ENCODE measurements at places on chromosomes 7 and 10. TPM values are rescaled to one million over a fixed set of nuclear protein-coding genes. Genes with fewer than 3 reads are reported as not detected.

FMC1 gene
- 7.5 TPM for total RNA-seq

GRCh38 chr10:124565565-124566221 is 104.1 kb downstream of the LHPP start:
- no peaks in the 10 kb centered on the region for H3K27me3 ChIP-seq
- H3K36me3 ChIP-seq, result no peaks in the 10 kb centered on the region
- no peak for DNase-seq
- H3K4me1 ChIP-seq, result no peaks in the 10 kb centered on the region
- H3K27ac ChIP-seq, result no peak overlapping the region

GRCh38 chr7:37218956-37219355 is 229.7 kb downstream of the ELMO1 start:
- no peaks in the 10 kb centered on the region for H3K27me3 ChIP-seq
- H3K4me3 ChIP-seq, result no peak overlapping the region
- DNase-seq, result no peak
- H3K4me1 ChIP-seq, result peaks cover 17% of the 10 kb centered on the region
- H3K27ac ChIP-seq, result peak overlapping the region; percentile 48

GRCh38 chr10:27614776-27615175 is 110.7 kb downstream of the RAB18 start:
- H3K27ac ChIP-seq, result no peak overlapping the region
- no peak for DNase-seq
- H3K4me1 ChIP-seq, result no peaks in the 10 kb centered on the region
- H3K4me3 ChIP-seq, result no peak overlapping the region

DNA sequence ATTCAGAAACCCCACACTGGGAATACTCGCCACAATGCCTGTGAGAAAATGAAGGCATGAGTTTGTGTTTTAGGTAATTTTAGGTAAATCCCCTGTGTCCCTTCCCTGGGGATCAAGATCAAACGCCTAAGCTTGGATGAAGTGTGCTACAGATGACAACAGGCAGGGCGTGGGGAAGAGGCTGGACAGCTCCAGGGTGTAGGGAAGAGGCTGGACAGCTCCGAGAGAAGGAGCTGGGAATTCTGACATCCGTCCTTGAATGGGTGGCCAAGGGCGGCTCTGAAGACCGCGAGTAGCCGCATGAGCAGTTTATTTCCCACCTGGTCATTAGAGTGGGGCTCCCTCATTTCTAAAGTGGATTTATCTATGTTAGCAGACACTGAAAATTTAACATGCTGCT is 109.7 kb downstream of the RAMP3 start:
- no peak overlapping the region for H3K4me3 ChIP-seq
- peaks cover 2% of the 10 kb centered on the region for H3K27me3 ChIP-seq
- H3K36me3 ChIP-seq, result no peaks in the 10 kb centered on the region
- H3K27ac ChIP-seq, result no peak overlapping the region
- no peaks in the 10 kb centered on the region for H3K4me1 ChIP-seq
- no peak for DNase-seq

DNA sequence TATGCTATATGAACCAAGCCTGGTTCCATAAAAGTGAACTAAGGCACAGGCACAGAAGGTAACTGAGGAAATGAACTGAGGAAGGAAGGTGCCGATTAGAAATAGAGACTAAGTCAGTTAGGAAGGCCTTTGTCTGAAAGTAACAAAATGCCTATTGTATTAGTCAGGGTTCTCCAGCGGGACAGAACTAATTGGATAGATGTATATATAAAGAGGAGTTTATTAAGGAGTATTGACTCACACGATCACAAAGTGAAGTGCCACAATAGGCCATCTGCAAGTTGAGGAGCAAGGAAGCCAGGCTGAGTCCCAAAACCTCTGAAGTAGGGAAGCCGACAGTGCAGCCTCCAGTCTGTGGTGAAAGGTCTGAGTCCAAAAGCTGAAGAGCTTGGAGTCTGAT is 13.9 kb upstream of the PLXNA4 start:
- no peak for DNase-seq
- H3K4me1 ChIP-seq, result no peaks in the 10 kb centered on the region
- no peak overlapping the region for H3K27ac ChIP-seq
- no peaks in the 10 kb centered on the region for H3K36me3 ChIP-seq

OPN4 gene
- not detected for total RNA-seq

DNA sequence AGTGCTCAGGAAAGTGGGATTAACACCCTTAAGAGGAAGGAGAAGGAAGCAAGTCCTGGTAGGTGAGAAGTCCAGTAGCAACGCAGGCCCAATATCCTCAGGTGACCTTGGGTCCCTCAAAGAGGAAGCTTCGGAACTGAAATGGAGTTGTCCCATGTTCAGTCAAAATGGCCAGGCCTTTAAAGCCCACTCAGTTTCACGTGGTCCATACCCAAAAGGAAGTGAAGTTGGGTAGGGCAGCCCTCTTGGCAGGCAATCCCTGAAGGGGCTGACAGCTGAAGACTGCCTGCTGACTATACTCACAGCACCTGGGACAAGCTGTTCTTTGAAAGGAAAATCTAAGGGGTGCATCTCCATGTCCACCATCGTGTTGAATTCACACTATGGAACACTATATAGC is 3.0 kb downstream of the GSAP start:
- H3K4me3 ChIP-seq, result no peak overlapping the region
- H3K36me3 ChIP-seq, result no peaks in the 10 kb centered on the region
- H3K27me3 ChIP-seq, result peaks cover 43% of the 10 kb centered on the region
- peaks cover 11% of the 10 kb centered on the region for H3K4me1 ChIP-seq
- no peak for DNase-seq

GIMAP7 gene
- total RNA-seq, result 24.1 TPM

DNA sequence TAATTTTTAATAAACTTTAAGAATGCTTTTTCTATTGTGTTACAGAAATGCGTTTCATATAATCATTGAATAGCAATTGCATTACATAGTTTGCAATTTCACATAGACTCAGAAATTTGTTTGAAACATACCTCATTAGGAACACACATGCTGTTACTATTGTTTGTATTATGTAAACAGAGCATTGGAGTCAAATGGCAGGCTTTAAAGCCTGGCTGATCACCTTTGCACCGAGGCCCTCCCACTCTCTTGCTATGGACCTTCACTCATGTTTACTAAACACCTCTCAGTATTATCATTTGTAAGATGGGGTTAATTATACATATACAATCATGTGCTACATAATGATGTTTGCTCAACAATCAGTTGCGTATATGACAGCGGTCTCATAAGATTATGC is 203.6 kb upstream of the NPSR1 start:
- DNase-seq, result no peak
- no peak overlapping the region for H3K4me3 ChIP-seq
- H3K4me1 ChIP-seq, result no peaks in the 10 kb centered on the region
- H3K27me3 ChIP-seq, result no peaks in the 10 kb centered on the region
- no peaks in the 10 kb centered on the region for H3K36me3 ChIP-seq

C7orf57 gene
- 0.11 TPM for total RNA-seq

DNA sequence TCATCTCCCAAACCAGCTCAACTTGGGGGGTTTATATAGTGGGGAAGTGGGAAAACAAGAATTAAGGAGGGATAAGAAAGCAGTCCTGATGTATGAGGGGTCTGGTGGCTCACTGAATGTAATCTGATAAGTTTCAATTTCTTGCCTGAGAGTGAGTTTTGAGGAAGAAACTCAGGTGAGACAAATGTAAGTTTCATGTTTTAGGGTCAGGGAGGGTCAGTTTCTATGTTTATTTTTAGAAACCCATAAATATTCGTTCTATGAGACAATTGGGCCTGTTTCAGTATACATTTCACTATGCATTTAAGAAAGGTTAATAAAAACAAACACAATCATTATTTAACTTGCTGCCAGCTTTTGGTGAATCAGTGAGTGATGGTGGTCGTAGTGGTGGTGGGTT is 128.0 kb upstream of the MBL2 start:
- H3K4me3 ChIP-seq, result no peak overlapping the region
- H3K36me3 ChIP-seq, result no peaks in the 10 kb centered on the region
- DNase-seq, result no peak
- H3K27ac ChIP-seq, result no peak overlapping the region

GRCh38 chr7:76395965-76396726 is 13.4 kb downstream of the SSC4D start:
- H3K27ac ChIP-seq, result no peak overlapping the region
- peaks cover 15% of the 10 kb centered on the region for H3K4me1 ChIP-seq
- H3K27me3 ChIP-seq, result no peaks in the 10 kb centered on the region
- no peak for DNase-seq
- H3K4me3 ChIP-seq, result no peak overlapping the region

- no peaks in the 10 kb centered on the region for H3K36me3 ChIP-seq
- H3K27ac ChIP-seq, result no peak overlapping the region
- no peak overlapping the region for H3K4me3 ChIP-seq
- DNase-seq, result no peak
- peaks cover 12% of the 10 kb centered on the region for H3K4me1 ChIP-seq
- H3K27me3 ChIP-seq, result no peaks in the 10 kb centered on the region
Observed at GRCh38 chr7:30521532-30521931, 16.9 kb upstream of the GGCT start.

- H3K36me3 ChIP-seq, result peaks cover 20% of the 10 kb centered on the region
- H3K4me1 ChIP-seq, result peaks cover 70% of the 10 kb centered on the region
- H3K4me3 ChIP-seq, result peak overlapping the region; percentile 76
Observed at GRCh38 chr10:30047430-30047829, 12.0 kb downstream of the JCAD start.

PRF1 gene
- total RNA-seq, result 67.7 TPM

DNA sequence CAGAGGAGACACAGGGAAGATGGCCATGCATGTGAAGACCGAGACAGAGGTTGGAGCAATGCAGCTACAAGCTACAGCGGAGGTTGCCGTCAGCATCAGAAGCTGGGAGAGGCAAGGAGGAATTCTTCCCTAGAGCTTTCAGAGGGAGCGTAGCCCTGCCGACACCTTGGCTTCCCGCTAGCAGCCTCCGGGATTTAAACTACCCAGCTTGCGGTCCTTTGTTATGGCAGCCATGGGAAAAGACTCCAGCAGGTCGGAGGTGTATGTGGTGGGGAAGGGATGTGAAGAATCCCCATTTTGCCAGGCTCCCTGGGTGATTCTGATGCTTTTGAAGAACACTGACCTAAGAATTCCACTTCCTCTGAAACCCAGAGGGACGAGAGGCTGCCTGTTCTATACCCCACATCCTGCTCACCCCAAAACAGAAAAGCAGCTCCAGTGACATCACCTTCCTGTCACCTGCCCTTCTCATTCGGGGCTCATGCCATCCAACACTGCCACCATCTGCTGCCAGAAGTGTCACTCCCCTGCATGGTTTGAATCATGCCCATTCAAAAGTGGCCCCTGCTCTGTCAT is 3.3 kb upstream of the SEPHS1 start:
- H3K36me3 ChIP-seq, result no peaks in the 10 kb centered on the region
- peaks cover 5% of the 10 kb centered on the region for H3K27me3 ChIP-seq
- H3K4me3 ChIP-seq, result no peak overlapping the region
- DNase-seq, result peak; percentile 27
- peaks cover 37% of the 10 kb centered on the region for H3K4me1 ChIP-seq

RNF32 gene
- 3.4 TPM for total RNA-seq

TBX20 gene
- total RNA-seq, result 0.11 TPM
